CD14-positive monocyte (primary cell): ENCODE measurements at places on chromosomes 1 and 21. TPM values are rescaled to one million over a fixed set of nuclear protein-coding genes. Genes with fewer than 3 reads are reported as not detected.
A peak's percentile ranks its signal among the peaks of the same experiment; 100 is the strongest.

Gene FALEC
- polyA plus RNA-seq: not detected in 2 replicates

DNA sequence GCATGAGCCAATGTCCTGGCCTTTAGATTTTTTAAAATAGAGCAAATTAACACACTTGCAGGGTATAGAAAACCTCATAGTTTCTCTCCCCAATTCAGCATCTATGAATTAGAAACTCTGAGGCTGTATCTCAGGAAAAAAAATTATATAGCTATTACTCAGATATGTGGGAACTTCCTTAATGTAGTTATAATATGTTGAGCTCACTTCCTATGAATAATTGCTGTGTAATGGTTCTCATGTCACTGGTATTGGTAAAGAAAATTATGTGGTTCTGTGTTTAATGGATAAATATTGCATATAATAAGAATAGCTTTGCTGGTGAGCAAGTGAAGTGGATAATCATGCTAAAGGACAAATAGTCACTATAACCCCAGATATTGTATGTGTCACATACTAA lies 2019.8 kb downstream of the NCAM2 start:
- DNase-seq: no peak

GRCh38 chr1:96370757-96371156 lies 350.8 kb upstream of the PTBP2 start:
- DNase-seq: no peak

Gene NFYC
- 61.2 TPM for polyA plus RNA-seq

Gene CHI3L1
- 0.43 TPM for polyA plus RNA-seq

Gene LAMC1
- 0.42 and 1.7 TPM in 2 replicates for polyA plus RNA-seq

GRCh38 chr1:19088717-19089442 lies 121.2 kb downstream of the UBR4 start:
- no peak for DNase-seq

DNA sequence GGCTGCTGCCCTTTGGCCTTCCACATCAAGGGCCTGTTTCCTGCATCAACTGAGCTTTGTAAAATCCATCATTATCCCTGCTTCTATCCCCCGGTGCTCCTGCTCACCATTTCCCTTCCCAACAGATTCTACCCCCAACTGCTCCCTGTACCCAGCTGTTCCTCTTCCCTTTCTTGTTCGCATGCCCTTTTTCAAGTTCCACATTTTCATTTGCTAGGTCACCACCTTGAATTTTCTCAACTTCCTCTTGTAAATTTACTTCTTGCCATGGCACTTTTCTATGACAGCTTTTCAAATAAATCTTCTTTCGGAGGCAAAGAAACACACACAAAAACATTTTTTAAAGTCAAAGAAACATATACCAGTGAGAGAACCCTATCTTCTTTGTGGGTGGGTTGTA lies 330.5 kb upstream of the ADGRL2 start:
- DNase-seq: peak; percentile 12

- no peak for DNase-seq
These were observed 15.5 kb upstream of the NMNAT2 start for GRCh38 chr1:183433703-183434102.

GRCh38 chr1:222000131-222000530 lies 258.2 kb upstream of the DUSP10 start:
- no peak for DNase-seq

DNA sequence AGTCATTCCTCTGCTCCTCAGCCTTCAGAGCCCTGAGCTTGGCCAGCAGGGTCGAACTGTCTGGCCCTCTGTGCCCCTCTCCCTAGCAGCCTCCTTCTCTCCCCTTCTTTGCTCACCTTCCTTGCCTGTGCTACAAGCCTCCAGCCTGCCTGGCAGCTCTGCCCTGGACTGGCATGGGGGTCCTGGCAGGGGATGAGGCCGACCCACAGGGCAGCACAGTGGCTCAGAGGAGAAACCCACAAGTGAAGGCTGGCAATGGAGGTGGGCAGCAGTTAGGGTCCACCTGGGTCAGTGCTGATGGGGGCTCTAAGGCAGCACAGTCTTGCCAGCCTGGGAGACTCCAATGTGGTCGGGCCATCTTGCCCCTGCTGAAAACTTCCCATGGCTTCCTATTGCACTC lies 274.2 kb downstream of the GRIK3 start:
- DNase-seq: no peak

- no peak for DNase-seq
These were observed 1291.5 kb upstream of the B3GALT2 start for GRCh38 chr1:194477908-194478307.

Gene KRTAP19-3
- polyA plus RNA-seq: not detected

DNA sequence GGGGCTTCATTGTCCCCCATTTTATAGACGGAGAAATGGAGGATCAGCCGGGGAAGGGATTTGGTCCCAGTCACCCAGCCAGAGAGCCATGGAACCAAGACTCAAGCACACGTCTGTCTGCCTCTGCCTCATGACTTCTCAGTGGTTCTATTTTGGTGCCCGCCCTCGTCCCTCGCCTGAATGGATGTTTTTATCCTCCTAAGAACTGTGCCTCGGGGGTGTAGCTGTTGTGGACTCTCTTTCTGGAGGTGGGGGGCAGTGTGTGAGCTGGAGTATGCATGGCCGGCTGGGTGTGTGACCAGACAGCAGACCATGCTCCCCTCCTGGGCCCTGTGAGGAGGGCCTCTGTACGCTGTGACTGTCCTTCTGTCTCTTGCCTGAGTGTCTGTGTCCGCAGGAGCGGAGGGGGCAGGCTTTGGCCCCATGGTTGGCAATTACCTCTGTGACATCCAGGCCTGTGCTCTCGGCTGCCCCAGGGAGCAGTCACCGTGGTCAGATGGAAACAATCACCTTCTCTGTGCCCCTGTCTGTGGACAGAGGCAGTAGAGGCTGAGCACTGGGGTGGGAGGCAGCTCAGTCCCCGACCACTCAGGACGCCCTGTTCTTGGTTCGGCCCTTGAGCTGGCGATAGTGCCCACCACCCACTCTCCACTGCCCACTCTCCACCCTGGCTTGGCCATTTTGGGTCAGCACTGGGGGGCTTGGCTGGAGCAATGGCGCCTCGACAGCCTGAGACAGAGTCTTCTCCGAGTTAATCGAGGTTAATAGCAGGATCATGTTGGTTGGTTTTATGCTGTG lies 20.4 kb downstream of the WNT4 start:
- DNase-seq: no peak

Gene WNT9A
- polyA plus RNA-seq: not detected

GRCh38 chr21:29176471-29177120 lies 46.2 kb downstream of the MAP3K7CL start:
- DNase-seq: no peak

Gene ERMAP
- polyA plus RNA-seq: 6.0 TPM

GRCh38 chr1:108817016-108817415 lies 39.9 kb downstream of the AKNAD1 start:
- DNase-seq: no peak

Gene NTRK1
- polyA plus RNA-seq: not detected

DNA sequence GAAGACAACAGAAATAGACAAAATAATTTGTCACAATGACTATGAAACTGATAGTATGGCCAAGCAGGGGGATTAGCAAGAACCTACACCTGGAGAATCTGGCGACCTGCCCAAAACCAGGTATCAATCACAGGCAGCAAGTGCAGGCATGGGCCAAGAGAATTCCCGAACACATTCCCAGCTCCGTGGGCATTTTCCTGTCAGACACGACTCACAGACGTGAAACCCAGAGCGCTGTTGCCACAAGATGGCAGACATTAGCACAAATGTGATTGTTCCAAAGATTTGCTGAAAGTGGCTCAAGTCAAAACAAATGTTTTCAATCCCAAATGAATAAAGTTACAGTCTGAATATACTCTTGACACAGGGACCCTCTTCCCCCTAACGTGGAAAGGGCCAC lies 36.8 kb downstream of the HLCS start:
- DNase-seq: no peak

DNA sequence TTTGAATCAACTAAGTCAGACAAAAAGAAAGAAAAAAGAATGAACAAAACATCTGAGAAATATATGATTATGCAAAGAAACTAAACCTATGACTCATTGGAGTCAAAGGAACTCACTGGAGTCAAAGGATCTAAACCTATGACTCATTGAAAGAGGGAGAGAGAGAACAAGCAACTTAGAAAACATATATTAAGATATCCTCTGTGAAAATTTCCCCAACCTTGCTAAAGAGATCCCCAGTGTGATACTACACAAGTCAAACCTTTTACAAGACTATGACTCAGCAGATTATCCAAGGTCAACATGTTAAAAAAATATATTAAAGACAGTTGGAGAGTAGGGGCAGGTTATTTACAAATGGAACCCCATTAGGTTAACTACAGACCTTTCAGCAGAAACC lies 1538.3 kb downstream of the NCAM2 start:
- DNase-seq: no peak

DNA sequence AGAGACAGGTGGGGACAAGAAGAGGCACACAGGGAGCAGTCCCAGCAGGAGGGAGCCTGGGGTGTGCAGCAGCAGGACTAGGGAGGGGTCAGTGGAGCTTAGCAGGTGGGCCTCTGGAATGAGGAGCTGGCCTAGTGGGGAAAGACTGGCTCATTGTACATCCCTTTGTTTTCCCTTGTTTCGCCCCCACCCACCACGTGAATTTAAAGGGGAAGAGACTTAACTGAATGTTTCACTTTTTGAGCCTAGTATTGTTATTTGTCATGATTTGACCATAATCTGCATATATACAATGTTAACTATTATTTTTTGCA lies 181.7 kb downstream of the DHRS3 start:
- DNase-seq: no peak

Gene SWT1
- polyA plus RNA-seq: 0.89 TPM

Gene FCGR2B
- 41.5 TPM for polyA plus RNA-seq

Gene PLEKHG5
- not detected for polyA plus RNA-seq

Gene HCRTR1
- not detected in 2 replicates for polyA plus RNA-seq

DNA sequence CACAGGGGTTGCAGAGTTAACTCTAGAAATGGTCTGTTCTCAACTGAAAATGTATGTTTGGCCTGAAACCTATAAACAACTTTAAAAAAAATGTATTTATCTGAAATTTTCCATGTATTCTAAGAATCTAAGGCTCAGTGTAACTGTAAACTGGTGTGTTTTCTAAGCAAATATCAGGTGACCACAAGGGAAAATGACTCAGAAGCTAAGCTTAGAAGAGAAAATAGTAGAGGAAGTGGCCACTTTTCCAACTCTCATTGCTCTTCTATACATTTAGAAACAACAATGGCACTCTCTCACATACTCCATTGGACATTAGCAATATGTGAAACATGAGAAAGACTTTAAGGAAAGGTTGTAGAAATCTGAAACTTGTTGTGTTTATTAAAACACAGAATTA lies 7.5 kb downstream of the TNFSF18 start:
- DNase-seq: peak; percentile 45

- no peak for DNase-seq
These were observed 54.3 kb upstream of the TRAPPC10 start for GRCh38 chr21:43957611-43958362.

DNA sequence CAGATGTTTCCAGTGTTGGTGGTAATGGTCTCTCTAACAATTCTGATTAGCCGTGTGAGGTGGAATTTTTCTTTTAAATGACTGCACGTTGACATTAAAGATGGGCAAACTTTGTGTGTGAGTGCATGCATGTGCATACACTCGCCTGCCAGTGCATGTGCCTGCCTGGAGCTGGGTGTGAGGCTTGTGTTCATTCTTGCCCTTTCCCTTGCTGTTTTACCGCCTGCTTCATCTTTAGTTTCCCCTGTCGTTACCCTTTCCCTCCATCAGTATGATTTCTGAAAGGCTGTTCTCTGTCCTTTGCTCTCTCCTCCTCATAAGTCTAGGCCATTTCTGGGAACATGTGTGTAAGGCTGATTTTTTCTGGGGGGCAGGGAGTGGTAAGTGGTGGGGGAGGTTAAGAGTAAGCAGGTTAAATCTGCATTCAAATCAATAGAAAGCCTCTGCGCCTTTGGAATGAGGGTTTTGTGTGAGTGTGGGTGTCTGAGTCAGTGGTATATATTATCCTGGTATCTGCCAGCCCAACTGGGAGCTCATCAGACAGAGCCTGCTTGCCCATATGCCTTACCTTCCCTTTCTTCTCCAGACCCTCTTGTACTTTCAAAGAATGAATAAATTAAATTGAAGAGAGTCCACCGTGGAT lies 112.5 kb downstream of the PBX1 start:
- DNase-seq: no peak

DNA sequence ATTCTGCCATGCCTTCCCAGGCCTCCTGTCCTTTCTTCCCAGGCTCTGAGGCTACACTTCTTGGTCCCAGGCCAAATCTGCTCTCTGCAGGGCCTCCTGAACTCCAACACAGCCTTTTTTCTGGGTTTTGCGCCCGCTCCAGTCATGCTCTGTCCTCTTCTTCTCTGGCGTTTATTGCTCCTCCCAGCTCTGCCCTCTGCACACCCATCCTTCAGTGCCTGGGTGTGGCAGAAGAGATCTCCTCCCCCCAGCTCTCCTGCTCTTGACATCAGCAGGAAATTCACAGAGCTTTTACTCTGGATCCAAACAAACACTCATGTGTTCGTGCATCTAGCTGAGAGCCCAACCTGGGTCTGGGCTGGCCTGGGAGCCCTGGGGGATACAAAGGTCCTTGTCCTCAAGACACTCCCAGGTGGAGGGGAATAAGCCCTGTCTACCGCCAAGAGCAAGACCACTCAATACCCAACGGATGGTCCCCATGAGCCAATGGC lies 22.9 kb upstream of the EPS8L3 start:
- DNase-seq: no peak
